Activated CD4-positive, alpha-beta T cell treated with anti-CD3 and anti-CD28 coated beads, Interleukin-2, amount 10 ng/mL, durations not matched to agents 24 days and 14 days (primary cell): ENCODE measurements at places on chromosomes 3 and 15. TPM values are rescaled to one million over a fixed set of nuclear protein-coding genes. Genes with fewer than 3 reads are reported as not detected.

Gene RCCD1
- 28.0 and 32.3 TPM in 2 replicates for total RNA-seq

Gene CCR3
- not detected in 2 replicates for total RNA-seq

- H3K4me3 ChIP-seq: no peak overlapping the region
- H3K4me1 ChIP-seq: peaks cover 9% of the 10 kb centered on the region
- H3K36me3 ChIP-seq: peaks cover 15% of the 10 kb centered on the region
- DNase-seq: no peak
- no peak overlapping the region for H3K27ac ChIP-seq
These were observed 42.9 kb downstream of the DCUN1D1 start for GRCh38 chr3:182937293-182938051.

DNA sequence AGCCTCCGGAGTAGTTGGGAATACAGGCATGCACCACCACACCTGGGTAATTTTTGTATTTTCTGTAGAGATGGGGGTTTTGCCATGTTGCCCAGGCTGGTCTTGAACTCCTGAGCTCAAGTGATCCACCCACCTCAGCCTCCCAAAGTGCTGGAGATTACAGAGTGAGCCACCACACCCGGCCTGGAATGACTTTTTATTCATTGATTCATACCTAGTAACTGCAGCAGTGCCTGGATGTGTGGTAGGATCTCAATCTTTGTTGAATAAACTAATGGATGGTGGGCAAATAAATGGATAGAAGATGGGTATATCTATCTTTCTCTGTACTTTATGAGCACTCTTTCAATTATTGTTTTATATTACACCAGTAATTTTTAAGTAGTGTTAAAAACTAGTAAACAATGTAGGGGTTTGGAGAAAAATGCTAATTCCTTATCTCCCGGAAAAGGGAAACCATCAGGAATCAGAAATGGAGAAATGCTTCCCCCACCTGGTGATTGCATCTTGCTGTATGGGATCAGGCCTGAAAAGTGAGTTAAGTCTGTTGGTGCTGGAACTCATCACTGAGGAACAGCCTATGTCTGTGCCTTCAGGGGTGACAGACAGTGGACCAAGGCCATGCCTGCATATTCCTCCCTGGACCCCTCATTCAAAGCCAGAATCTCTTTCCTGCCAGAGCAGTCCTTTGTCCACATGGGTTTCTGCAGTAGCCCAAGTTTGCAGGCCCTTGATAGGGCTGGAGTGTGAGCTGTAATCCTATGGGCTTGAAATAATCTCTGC is 161.0 kb upstream of the CTDSPL start:
- H3K4me1 ChIP-seq: no peaks in the 10 kb centered on the region
- no peak overlapping the region for H3K27ac ChIP-seq
- H3K4me3 ChIP-seq: no peak overlapping the region
- no peaks in the 10 kb centered on the region for H3K36me3 ChIP-seq

DNA sequence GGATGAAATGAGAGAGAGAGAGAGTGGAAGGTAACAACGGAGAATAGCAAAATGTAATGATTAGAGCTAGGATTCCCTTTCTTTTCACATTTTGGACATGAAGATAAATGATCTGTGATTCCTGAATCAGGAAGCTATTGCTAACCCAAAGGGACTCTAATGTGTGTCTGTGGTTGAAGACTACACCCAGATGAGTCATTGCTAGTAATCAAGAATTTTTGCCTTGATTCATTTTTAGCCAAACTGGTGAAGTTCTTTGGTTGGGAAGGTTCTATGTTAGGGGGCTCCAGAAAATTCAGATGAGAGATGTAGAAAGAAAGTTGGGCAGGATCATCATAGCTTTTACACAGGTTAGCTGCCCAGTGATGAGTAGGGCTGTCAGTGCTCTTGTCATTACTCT is 116.4 kb downstream of the DUT start:
- H3K4me3 ChIP-seq: no peak overlapping the region
- H3K27me3 ChIP-seq: no peaks in the 10 kb centered on the region
- H3K27ac ChIP-seq: no peak overlapping the region
- DNase-seq: no peak
- no peaks in the 10 kb centered on the region for H3K4me1 ChIP-seq

DNA sequence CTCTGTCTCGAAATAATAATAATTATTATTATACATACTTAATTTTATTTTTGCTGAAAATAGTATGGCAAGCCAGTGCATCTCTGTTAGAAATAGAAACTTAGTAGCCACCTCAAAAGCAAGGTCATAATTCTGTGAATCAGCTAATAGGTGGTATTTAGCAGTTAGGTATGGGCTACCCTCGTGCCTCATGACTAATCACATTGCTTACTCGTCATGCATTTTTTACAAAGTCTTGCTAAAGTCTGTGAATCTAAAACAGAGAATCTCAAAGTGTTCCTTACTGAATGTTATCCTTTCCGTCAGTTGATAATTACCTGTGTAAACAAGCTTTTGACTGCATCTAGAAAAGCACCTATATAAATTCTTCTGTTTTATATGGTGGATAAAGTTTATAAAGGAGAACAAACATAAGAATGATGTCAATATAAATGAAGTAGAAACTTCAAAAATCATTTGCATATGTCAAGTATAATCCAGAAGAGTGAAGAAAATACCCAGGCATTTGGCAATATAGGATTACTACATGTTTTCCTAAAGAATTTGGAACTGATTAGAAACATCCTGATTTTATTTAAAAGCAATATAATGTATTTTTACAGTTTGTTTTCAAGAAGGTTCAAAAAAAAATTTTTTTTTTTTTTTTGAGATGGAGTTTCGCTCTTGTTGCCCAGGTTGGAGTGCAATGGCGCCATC is 6.2 kb downstream of the PPARG start:
- no peak overlapping the region for H3K27ac ChIP-seq
- no peaks in the 10 kb centered on the region for H3K36me3 ChIP-seq
- no peak for DNase-seq
- H3K27me3 ChIP-seq: peaks cover 17% of the 10 kb centered on the region
- H3K4me1 ChIP-seq: peaks cover 2% of the 10 kb centered on the region

Gene ALG1L2
- total RNA-seq: not detected in 2 replicates

GRCh38 chr3:162015856-162016255 is 519.2 kb downstream of the OTOL1 start:
- H3K4me3 ChIP-seq: no peak overlapping the region
- no peak for DNase-seq
- no peaks in the 10 kb centered on the region for H3K4me1 ChIP-seq
- H3K27ac ChIP-seq: no peak overlapping the region
- H3K27me3 ChIP-seq: no peaks in the 10 kb centered on the region
- H3K36me3 ChIP-seq: no peaks in the 10 kb centered on the region

GRCh38 chr15:89781891-89782618 is 5.9 kb downstream of the MESP2 start:
- H3K4me1 ChIP-seq: peaks cover 13% of the 10 kb centered on the region
- H3K27ac ChIP-seq: no peak overlapping the region
- no peak overlapping the region for H3K4me3 ChIP-seq

DNA sequence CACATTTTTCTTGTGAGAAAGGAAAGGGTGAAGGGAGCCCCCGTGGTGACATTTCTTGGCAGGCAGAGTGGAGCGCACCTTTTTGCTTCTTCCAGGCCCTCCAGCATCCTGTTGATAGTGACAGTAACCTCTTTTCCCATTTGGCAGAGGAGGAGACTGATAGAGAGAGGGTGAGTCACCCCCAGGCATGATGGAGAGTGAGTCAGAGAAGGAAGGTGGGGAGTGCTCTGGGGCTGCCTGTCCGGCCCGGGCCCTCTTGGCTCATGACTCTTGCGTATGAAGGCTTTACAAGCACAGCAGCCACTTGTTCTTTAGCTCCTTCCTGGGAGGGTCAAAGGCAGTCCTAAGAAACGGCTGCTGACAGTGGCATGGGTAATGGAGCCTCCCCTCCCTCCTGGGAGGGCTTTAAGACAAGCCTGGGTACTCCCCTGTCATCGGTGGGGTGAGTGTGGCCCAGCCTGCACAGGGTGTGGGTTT is 16.0 kb downstream of the ANKRD63 start:
- H3K27ac ChIP-seq: no peak overlapping the region
- H3K36me3 ChIP-seq: no peaks in the 10 kb centered on the region
- H3K27me3 ChIP-seq: peaks cover 14% of the 10 kb centered on the region
- DNase-seq: no peak
- no peaks in the 10 kb centered on the region for H3K4me1 ChIP-seq
- no peak overlapping the region for H3K4me3 ChIP-seq

Gene MYZAP
- not detected in 2 replicates for total RNA-seq

GRCh38 chr3:171443211-171443957 is 16.8 kb downstream of the TNIK start:
- no peak for DNase-seq
- peaks cover 34% of the 10 kb centered on the region for H3K4me1 ChIP-seq
- H3K4me3 ChIP-seq: no peak overlapping the region
- H3K27ac ChIP-seq: no peak overlapping the region
- H3K27me3 ChIP-seq: no peaks in the 10 kb centered on the region

DNA sequence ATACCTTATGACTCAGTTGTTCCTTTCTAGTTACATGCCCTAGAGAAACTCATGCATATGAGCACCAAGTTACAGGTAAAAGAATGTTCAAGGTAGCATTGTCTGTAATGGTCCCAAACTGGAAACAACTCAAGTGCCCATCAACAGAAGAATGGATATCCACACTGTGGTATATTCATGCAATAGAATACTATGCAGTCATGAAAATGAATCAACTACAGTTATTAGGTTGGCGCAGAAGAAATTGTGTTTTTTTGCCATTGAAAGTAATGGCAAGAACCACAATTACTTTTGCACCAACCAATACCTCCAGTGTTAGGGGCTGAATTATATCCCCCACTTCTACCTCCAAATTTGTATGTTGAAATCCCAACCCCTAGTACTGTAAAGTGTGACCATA is 9.7 kb upstream of the RNU6-1 start:
- no peaks in the 10 kb centered on the region for H3K36me3 ChIP-seq
- no peak for DNase-seq
- H3K27me3 ChIP-seq: peaks cover 20% of the 10 kb centered on the region
- H3K4me3 ChIP-seq: no peak overlapping the region
- no peak overlapping the region for H3K27ac ChIP-seq

GRCh38 chr3:5140230-5140621 is 18.1 kb downstream of the ARL8B start:
- no peak overlapping the region for H3K4me3 ChIP-seq
- peaks cover 37% of the 10 kb centered on the region for H3K36me3 ChIP-seq
- H3K4me1 ChIP-seq: peaks cover 23% of the 10 kb centered on the region
- H3K27me3 ChIP-seq: no peaks in the 10 kb centered on the region
- no peak overlapping the region for H3K27ac ChIP-seq

DNA sequence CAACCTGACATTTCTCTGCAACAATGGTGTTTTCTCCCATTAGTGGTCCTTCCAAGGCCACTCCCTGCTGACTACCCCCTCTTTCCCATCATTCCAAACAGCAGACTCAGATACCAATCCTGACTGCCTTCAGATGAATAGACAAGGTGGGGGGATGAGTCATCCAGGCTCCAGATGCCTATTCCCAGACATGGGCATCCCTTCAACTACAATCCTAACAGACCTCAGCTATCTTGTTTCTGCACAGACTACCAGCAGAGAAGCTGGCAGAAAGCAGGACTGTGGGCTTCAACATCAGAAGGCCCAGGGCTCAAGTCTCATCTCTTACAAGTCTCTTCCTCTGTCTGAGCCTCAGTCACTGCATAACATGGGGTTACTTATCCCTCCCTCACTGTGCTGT is 2.2 kb downstream of the RBP1 start:
- H3K36me3 ChIP-seq: no peaks in the 10 kb centered on the region
- DNase-seq: no peak

- H3K27ac ChIP-seq: no peak overlapping the region
- no peak for DNase-seq
- no peaks in the 10 kb centered on the region for H3K36me3 ChIP-seq
These were observed 9.9 kb upstream of the ARIH1 start for GRCh38 chr15:72464251-72464650.

GRCh38 chr15:25181293-25182097 is 226.7 kb downstream of the SNRPN start:
- H3K27me3 ChIP-seq: no peaks in the 10 kb centered on the region
- no peaks in the 10 kb centered on the region for H3K4me1 ChIP-seq
- no peaks in the 10 kb centered on the region for H3K36me3 ChIP-seq
- no peak overlapping the region for H3K27ac ChIP-seq

DNA sequence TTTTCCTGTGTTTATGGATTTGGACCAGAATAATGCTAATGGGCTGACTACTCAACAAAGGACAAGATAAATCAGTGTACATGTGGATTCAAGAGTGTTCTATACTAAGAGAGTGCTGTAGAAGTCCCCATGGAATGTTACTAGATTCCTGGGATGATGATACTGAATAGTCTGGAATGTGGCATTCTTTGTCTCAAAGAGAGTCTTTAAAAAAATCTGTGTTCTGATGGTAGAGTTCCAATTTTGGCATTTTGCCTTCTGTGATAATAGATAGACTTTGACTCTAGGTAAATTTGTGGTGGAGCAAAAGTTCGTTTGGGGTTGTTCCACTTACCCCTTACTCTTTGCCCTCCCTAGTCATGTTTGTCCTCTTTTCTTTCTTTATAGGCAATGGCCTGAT is 43.7 kb downstream of the NMD3 start:
- no peak for DNase-seq
- H3K27me3 ChIP-seq: no peaks in the 10 kb centered on the region
- H3K4me1 ChIP-seq: peaks cover 4% of the 10 kb centered on the region

GRCh38 chr15:90142216-90143165 is 40.2 kb upstream of the IDH2 start:
- H3K27ac ChIP-seq: peak overlapping the region; percentile 83
- H3K36me3 ChIP-seq: peaks cover 3% of the 10 kb centered on the region
- H3K27me3 ChIP-seq: no peaks in the 10 kb centered on the region
- DNase-seq: peak; percentile 90

- no peak overlapping the region for H3K4me3 ChIP-seq
- no peaks in the 10 kb centered on the region for H3K36me3 ChIP-seq
- no peak for DNase-seq
- H3K4me1 ChIP-seq: no peaks in the 10 kb centered on the region
- H3K27me3 ChIP-seq: no peaks in the 10 kb centered on the region
These were observed 65.5 kb upstream of the NR2F2 start for GRCh38 chr15:96264801-96265515.

Gene IL12A
- 0.21 and 0.59 TPM in 2 replicates for total RNA-seq

DNA sequence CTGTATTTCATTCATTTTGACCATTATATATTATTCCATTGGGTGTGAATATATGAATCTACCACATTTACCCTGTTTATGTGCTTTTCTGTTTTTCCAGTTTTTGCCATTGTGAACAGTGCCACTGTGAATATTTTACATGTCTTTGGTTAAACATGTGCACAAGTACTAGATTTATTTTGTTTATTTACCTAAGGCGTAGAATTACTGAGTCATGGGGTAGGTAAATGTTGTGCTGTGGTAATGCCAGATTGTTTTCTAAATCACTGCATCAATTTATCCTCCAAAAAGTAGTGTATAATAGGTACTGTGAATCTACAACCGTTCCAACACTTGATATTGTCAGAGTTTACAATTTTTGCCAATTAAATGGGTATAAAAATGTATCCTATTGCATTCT is 362.1 kb upstream of the AGTR1 start:
- DNase-seq: no peak
- no peak overlapping the region for H3K27ac ChIP-seq
- no peaks in the 10 kb centered on the region for H3K36me3 ChIP-seq
- H3K4me1 ChIP-seq: no peaks in the 10 kb centered on the region
- no peak overlapping the region for H3K4me3 ChIP-seq
- no peaks in the 10 kb centered on the region for H3K27me3 ChIP-seq

- H3K4me1 ChIP-seq: no peaks in the 10 kb centered on the region
- H3K27me3 ChIP-seq: peaks cover under 1% of the 10 kb centered on the region
- no peak for DNase-seq
- H3K4me3 ChIP-seq: no peak overlapping the region
These were observed 26.2 kb downstream of the RARB start for GRCh38 chr3:25454005-25454927.
